GM12891 (cell line): ENCODE measurements at places on chromosomes 4 and X.

GRCh38 chr4:148295642-148296041 is 146.6 kb downstream of the NR3C2 start:
- DNase-seq = no peak

- no peak for DNase-seq
Measured at GRCh38 chrX:2498781-2499302, 1.9 kb downstream of the DHRSX start.

GRCh38 chrX:25534091-25534490 is 518.3 kb upstream of the ARX start:
- DNase-seq = no peak

- DNase-seq = no peak
Measured at GRCh38 chr4:27964095-27964494, 1103.5 kb downstream of the STIM2 start.

DNA sequence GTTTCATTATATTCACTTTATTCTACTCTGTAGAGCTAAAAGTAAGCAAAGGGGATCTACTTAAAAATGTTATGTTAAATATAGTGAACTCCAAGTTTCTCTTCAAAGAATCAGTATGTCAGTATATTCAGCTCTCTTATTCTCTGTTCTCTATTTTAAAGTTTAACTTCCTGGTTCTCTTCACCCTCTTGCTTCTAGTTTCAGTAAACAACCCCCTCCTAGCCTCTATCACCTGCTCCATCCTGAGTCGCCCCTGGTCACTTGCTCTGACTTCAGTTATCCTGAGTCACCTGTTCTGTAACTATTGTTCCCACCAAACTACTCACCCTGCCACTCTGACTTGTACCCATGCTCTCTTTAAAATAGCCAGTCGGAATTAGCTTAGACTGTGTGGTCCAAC is 180.9 kb upstream of the AADAT start:
- no peak for DNase-seq
